ENCODE measurements at places on chromosomes 6 and 20.

DNA sequence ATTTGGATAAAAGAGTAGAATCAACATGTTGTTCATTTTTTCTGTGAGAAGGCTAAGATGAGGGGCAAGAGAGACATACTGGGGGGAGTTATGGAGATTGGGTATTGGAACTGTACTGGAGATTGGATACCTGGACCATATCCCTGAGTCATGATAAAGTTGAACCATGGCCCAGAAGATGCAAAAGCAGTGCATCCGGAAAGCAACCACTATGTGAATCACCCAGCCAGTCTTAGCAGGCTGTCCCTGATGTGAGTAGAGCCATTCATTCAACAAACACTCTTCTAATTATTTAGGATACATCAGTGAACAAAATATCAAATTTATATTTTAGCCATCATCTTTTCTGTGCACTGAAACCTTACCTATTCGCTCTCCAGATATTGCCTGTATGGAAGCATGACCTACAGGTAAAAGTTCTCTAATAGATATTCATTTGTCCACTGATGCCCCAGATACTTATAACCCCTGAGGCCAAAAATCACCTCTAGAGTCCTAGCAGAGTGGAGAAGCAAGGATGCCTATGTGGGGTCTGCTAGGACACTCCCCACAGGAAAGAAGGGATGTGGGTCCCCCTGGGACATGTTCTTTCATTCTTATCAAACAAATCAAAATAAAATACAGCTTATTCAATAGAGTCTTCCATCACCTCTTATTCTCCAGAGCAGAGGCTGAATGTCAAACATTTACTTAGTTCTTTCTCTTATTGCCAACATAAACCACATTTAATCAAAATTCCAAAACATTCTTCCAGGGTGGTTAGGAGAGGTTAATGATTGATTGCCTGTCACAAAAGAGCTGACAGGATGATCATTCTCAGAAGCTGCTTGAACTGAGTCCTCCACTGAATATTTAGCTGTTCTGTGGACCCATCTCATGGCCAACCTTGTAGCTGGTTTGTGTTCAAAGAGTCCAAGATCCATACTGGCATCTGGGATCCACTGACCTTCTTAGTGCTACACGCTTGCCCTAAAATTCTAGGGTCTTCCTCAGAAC is 37.0 kb upstream of the PKHD1 start:
- no peaks in the 10 kb centered on the region for H3K4me1 ChIP-seq
- no peak overlapping the region for H3K4me3 ChIP-seq

GRCh38 chr6:116278854-116279231 is 887 bp downstream of the TSPYL1 start:
- H3K27me3 ChIP-seq, result no peaks in the 10 kb centered on the region
- H3K4me1 ChIP-seq, result peaks cover 61% of the 10 kb centered on the region
- H3K27ac ChIP-seq, result peak overlapping the region; percentile 100
- peaks cover 63% of the 10 kb centered on the region for H3K36me3 ChIP-seq

GRCh38 chr6:93581371-93581770 is 162.0 kb upstream of the EPHA7 start:
- H3K27ac ChIP-seq, result no peak overlapping the region
- DNase-seq, result no peak
- H3K27me3 ChIP-seq, result no peaks in the 10 kb centered on the region
- no peaks in the 10 kb centered on the region for H3K4me1 ChIP-seq

GRCh38 chr6:35907750-35908149 is 13.1 kb downstream of the SRPK1 start:
- no peaks in the 10 kb centered on the region for H3K27me3 ChIP-seq
- peaks cover 19% of the 10 kb centered on the region for H3K36me3 ChIP-seq
- peaks cover 10% of the 10 kb centered on the region for H3K4me1 ChIP-seq
- no peak overlapping the region for H3K4me3 ChIP-seq
- no peak overlapping the region for H3K27ac ChIP-seq
- no peak for DNase-seq

DNA sequence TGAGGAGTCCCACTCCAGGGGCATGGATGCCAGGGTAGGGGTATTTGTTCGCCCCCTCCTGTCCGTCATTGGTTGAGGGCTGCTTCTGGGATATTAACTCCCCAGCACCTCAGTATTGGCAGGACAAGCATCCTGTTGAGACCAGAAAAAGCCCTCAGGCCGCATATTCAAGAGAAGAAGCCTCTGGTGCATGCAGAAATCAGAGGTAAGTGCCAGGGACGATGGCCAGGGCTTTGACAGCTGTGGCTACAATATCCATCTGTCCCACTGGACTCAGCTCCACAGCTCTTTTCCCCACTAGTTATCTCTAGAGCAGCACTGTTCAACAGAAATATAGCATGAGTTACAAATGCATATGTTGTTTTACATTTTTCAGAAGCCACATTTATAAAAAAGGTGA is 651.3 kb downstream of the KIF16B start:
- no peaks in the 10 kb centered on the region for H3K4me1 ChIP-seq
- H3K36me3 ChIP-seq, result no peaks in the 10 kb centered on the region
- no peak overlapping the region for H3K27ac ChIP-seq
- no peak overlapping the region for H3K4me3 ChIP-seq
- DNase-seq, result no peak

DNA sequence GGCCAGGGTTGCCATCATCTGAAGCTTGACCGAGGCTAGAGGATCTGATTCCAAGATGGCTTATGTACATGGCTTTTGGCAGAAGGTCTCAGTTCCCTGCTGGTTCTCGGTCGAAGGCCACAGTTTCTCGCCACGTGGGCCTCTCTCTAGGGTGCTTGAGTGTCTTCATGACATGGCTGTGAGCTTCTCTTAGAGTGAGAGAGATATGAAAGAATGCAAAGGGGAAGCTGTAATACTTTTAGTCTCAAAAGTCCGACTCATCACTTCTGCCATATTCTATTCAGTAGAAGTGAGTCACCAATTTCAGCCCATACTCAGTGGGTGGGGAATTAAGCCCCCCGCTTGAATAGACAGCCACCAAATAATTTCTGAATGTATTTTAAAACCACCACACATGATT is 94.2 kb downstream of the UTRN start:
- peak overlapping the region; percentile 70 for H3K27ac ChIP-seq
- no peaks in the 10 kb centered on the region for H3K27me3 ChIP-seq
- H3K4me3 ChIP-seq, result peak overlapping the region; percentile 51
- peaks cover 37% of the 10 kb centered on the region for H3K4me1 ChIP-seq
- H3K36me3 ChIP-seq, result peaks cover 7% of the 10 kb centered on the region
- no peak for DNase-seq

DNA sequence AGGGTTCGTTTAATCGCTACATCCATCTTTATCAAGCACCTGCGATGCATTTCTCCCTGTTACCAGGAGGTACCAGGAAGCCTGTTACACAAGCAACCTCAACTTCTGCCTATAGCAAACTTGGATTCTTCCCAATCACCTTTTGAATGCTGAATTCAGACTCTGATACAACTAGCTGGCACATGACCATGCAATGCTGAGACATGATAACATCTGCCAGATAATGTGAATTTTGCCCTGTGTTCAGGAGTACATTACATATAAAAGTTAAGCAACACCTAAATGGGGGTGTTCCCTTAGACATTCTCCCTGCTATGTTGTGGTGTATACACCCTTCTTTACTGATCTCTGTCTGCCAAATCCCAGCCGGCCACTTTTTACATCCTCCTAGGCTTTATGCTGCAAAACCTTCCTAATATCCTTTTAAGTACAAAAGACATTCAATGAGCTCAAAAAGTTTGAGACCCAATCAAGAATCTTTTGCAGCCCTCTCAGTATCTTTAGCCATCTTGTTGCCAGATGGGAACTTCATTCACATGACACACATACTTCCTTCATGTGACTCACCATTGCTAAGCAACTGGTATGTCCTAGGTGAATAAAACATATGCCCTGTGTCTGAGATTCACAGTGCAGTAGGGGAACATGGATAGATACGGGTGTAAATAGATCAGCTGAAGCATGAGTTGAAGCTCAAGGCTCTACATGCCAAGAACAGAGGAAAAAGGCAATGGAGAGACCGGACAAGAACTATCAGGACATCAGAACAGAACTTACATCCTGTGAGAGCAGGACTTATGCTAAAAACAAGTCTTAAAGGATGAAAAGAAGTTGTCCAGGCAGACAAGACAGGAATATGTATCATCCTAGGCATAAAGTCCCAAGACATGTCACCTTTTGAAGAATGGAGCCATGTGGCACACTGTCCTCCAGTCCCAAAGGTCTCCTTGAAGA is 84.3 kb downstream of the ZHX3 start:
- H3K4me1 ChIP-seq, result peaks cover 5% of the 10 kb centered on the region
- H3K27ac ChIP-seq, result no peak overlapping the region
- no peak overlapping the region for H3K4me3 ChIP-seq
- H3K27me3 ChIP-seq, result no peaks in the 10 kb centered on the region
- DNase-seq, result no peak

GRCh38 chr6:43296780-43297497 is 1.1 kb upstream of the SLC22A7 start:
- H3K36me3 ChIP-seq, result no peaks in the 10 kb centered on the region
- no peak overlapping the region for H3K4me3 ChIP-seq
- DNase-seq, result no peak
- peaks cover 12% of the 10 kb centered on the region for H3K27me3 ChIP-seq
- no peak overlapping the region for H3K27ac ChIP-seq
- no peaks in the 10 kb centered on the region for H3K4me1 ChIP-seq

DNA sequence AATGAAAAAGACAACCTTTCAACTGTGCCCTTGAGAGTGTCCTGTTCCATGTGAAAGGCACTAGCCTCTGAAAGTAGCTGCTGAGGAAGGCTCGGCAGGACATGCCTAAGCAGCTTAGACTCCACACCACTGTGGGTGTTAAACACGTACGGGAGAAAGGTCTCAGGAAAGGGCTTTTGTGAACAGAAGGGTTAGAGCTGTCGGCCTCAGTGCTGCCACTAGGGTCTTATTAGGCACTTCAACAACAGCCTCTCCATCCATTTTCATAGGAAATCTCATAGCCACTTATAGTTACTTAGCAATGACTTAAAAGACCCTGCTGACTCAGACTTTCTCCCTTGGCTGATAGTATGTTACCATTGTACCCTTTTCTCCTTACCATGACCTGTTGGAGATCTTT is 662.8 kb downstream of the TBC1D32 start:
- no peaks in the 10 kb centered on the region for H3K4me1 ChIP-seq
- H3K36me3 ChIP-seq, result no peaks in the 10 kb centered on the region
- no peak for DNase-seq
- no peak overlapping the region for H3K4me3 ChIP-seq

DNA sequence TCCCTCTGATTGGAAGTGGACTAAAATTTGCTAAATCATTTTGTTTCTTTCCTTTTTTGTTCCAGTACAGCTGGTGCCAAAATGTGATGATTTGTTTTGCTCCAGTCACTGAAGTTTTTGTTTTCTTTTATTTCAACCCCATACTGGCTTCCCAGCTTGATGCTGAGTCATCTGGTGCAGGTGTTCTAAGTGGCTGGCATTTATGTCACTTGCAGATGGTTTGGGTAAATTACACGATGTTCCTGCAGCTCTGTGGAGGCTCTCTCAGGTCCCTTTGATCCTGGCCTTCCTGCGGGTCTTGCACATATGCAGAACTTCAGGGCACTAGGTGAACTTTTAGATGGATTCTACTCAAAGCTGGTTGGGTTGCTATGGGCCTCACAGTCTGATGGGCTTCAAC is 577.7 kb downstream of the HAO1 start:
- DNase-seq, result no peak
- H3K4me1 ChIP-seq, result no peaks in the 10 kb centered on the region
- H3K27me3 ChIP-seq, result no peaks in the 10 kb centered on the region
- no peak overlapping the region for H3K27ac ChIP-seq
- H3K36me3 ChIP-seq, result no peaks in the 10 kb centered on the region

- peaks cover 80% of the 10 kb centered on the region for H3K27me3 ChIP-seq
- no peak for DNase-seq
- peaks cover 15% of the 10 kb centered on the region for H3K4me1 ChIP-seq
- H3K36me3 ChIP-seq, result peaks cover 15% of the 10 kb centered on the region
Measured at GRCh38 chr6:100466410-100467128, 1.8 kb upstream of the SIM1 start.

GRCh38 chr6:38774929-38775707 is 60.0 kb downstream of the DNAH8 start:
- H3K27ac ChIP-seq, result no peak overlapping the region
- H3K36me3 ChIP-seq, result no peaks in the 10 kb centered on the region
- peaks cover 16% of the 10 kb centered on the region for H3K27me3 ChIP-seq
- DNase-seq, result no peak
- no peak overlapping the region for H3K4me3 ChIP-seq
- H3K4me1 ChIP-seq, result no peaks in the 10 kb centered on the region

- H3K36me3 ChIP-seq, result peaks cover 7% of the 10 kb centered on the region
- peaks cover 4% of the 10 kb centered on the region for H3K4me1 ChIP-seq
Measured at GRCh38 chr6:43779852-43780236, 9.8 kb downstream of the VEGFA start.

DNA sequence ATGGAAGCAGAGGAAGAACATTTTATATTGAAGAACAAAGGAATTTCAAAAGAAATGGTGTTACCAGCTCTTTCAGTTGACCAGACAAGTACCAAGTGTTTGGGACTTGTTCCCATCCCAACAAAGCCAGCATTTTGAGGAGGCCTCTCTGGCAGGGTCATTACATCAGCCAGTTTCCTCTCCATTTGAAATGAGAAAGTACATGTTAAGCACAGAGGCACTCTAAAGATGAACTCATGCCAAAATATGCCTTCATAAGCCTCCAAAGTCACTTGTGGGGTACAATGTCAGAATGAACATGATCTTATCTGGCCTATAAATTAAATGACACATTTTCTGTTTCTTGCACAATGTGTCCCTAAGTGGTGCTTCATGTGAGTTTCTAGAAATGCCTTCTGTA is 223.9 kb downstream of the PRL start:
- no peak for DNase-seq
- no peak overlapping the region for H3K27ac ChIP-seq
- H3K4me1 ChIP-seq, result no peaks in the 10 kb centered on the region
- H3K36me3 ChIP-seq, result no peaks in the 10 kb centered on the region
- no peaks in the 10 kb centered on the region for H3K27me3 ChIP-seq

DNA sequence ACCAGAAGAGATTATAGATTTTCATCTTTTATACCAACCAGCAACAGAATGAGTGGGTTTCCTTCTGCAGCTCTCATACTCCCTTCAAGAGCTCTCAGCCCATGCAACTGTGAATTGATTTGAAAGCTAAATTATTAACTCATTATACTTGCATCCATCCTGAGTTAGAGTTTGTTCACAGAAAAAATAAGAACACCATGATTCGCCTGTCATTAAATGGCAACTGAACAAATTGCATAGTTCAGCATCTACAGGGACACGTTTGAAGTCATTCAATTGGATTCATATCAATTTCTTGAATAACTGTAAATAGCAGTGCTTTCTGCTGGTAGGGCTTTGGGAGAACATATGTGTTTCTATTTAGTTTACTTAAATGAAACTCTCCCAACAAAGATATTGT is 65.7 kb downstream of the NKAIN2 start:
- H3K4me1 ChIP-seq, result no peaks in the 10 kb centered on the region
- H3K27ac ChIP-seq, result no peak overlapping the region
- H3K4me3 ChIP-seq, result no peak overlapping the region
- no peak for DNase-seq

- peaks cover 31% of the 10 kb centered on the region for H3K27me3 ChIP-seq
- no peak for DNase-seq
- H3K27ac ChIP-seq, result no peak overlapping the region
- no peak overlapping the region for H3K4me3 ChIP-seq
- no peaks in the 10 kb centered on the region for H3K36me3 ChIP-seq
- H3K4me1 ChIP-seq, result peaks cover 6% of the 10 kb centered on the region
Measured at GRCh38 chr20:46990017-46990595, 95.5 kb downstream of the EYA2 start.
